Frontal cortex (tissue), 4 donors: ENCODE measurements at places on chromosomes 5 and 9.

- DNase-seq = no peak
Measured at GRCh38 chr5:157362982-157363381, 97.0 kb upstream of the NIPAL4 start.

GRCh38 chr5:173547579-173547978, 68.9 kb downstream of the BOD1 start:
- no peak for DNase-seq

DNA sequence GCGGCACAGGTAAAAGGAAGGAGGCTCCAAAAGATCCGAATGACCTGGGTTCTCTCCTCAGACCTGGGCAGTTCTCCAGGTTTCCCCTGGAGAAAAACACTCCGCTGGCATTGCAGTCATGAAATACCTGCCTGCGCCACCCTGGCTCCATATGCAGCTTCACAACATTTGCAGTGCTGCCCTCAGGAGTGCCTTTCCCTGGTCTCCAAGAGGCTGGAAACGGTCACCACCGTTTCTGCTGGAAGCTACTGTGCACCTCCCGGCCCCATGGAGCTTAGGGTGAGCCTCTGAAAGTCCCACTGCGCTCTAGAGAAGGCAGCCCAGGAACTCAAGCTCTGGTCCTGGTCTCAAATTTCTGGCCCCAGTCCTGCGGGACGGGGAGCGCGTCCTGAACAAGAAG, 670 bp downstream of the UGT3A1 start:
- no peak for DNase-seq

DNA sequence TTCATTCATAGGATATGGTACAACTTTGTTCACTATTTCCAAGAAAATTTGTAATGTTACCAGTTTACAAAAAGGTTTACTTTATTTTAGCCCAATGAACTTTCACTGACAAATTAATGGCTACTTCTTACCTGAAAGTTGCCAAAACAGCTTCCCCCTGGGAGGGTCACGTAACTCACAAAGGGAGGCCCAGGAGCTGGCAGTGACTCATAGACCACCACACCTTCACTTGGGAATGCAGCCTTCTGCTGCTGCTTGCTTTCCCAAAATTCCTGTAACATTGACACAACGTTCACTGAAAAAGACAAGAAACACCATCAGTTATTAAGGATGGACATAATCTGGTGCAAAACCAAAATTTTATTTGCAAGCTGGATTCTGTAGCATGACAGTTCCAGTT, 18.1 kb downstream of the LIX1 start:
- no peak for DNase-seq

- DNase-seq = no peak
Measured at GRCh38 chr5:133932441-133933168, 35.8 kb downstream of the C5orf15 start.

DNA sequence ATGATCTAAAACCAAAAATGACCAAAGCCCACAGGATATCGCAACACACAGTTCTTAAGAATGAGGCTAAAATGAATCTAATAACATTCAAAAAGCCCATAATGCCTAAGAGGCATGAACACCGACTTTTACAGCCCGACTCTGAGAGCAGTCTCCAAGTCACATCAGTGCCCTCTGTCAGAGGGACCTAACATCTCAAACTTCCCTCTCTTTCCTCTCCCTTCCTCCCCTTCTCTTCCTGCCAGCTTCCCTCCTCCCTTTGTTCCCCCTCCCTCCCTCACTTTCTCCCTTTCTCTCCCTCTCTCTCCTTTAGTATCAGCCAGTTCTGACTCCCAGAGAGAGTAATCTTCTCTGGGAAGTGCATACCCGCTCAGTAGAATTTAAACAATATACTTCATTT, 154.4 kb downstream of the GLIS3 start:
- DNase-seq = no peak

GRCh38 chr5:17316970-17317459, 99.6 kb downstream of the BASP1 start:
- no peak for DNase-seq

GRCh38 chr9:20683351-20684034, 566 bp upstream of the FOCAD start:
- DNase-seq = peak; percentile 22

DNA sequence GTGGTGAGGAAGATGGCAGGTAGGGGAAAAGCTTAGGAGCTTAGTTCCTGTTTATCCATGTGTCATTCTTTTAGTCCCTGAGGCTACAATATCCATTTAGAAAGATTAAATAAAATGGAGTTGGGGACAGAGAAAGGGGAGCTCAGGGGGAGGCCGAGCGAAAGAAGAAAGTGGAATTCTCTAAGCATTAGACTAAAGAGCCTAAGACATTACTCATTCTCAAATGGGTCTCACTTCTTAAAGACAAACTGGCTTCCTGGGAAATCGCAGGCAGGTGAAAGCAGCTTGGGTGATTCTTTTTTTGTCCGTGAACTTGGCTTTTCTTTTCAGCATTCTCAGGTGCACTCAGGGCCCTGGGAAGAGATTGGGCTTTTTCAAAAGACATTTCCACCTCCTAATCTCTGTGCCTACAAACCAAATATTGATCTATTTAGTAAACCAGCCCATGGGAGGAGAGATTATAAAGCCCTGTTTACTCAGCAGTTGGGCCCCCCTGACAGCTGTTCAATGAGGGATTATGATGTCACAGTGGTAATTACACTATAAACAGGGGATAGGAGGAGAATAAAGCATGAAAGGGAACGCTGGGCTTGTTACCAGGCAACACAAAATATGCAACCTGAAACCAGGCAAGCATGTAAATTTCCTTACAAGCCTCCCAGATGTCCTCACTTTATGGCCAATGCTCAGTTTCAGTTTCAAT, 584.0 kb downstream of the ACTL7B start:
- peak; percentile 12 for DNase-seq

- no peak for DNase-seq
Measured at GRCh38 chr9:90979639-90980038, 178.0 kb downstream of the SYK start.

GRCh38 chr5:168239325-168239724, 52.1 kb upstream of the WWC1 start:
- no peak for DNase-seq

GRCh38 chr5:1417586-1418225, 27.5 kb downstream of the SLC6A3 start:
- no peak for DNase-seq

- no peak for DNase-seq
Measured at GRCh38 chr5:68995845-68996545, 97.8 kb upstream of the SLC30A5 start.
